ENCODE measurements at places on chromosomes 11 and 22.
A peak's percentile ranks its signal among the peaks of the same experiment; 100 is the strongest.

DNA sequence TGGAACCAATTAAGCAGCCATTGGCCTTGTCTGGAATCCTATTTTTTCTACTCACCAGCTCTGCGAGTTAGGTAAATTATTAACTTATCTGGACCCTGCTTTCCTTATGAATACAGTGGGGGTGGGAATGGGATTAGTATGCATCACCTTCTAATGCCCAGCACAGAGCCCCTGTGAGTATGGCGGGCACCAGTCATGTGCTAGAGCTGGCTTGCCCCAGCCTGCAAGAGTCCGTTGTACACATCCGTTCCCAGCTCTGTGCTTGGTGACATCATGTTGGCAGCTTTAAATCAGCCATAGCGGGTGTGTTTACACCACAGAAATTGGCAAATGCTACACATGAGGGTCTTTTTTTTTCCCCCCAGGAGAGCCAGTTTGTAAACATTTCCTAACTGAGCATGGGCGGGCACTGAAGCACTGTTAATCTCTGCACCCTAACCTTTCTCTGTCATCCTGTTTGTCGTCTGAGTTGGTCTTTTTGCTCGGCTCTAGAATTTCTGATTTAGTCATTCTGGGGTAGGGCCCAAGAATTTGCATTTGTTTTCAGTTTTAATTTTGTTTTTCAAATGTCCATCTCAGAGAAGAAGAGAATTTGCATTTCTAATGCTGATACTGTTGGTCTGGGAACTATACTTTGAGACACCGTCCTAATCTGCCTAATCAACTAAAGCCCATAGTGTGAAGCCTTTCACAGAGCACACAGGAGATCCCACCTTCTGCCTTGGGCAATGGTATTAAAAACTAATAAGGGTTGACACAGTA, 130.3 kb upstream of the TBCEL start:
- DNase-seq, result no peak

DNA sequence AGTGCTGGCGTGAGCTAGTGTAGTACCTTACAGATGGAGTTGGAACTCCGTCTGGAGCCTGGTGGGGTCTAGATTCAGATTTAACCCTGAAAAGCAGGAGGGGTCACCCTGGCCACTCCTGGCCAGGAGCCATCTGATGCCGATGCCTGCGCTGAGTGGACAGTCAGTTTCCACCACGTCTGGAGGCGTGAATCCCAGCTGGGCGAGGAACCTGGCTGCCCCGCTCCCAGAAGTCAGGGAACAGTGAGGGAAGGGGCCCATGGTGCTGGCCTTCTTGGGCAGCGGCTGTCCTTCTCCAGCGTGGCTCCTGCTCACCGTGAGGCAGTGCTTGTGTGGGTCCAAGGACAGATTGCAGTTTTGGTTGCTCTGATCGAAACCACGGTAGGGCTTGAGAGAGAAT, 76.3 kb downstream of the PARVB start:
- DNase-seq, result no peak

GRCh38 chr11:23789938-23790371, 706.9 kb upstream of the LUZP2 start:
- DNase-seq, result no peak

GRCh38 chr11:69377953-69378302, 84.0 kb downstream of the MYEOV start:
- DNase-seq, result no peak

DNA sequence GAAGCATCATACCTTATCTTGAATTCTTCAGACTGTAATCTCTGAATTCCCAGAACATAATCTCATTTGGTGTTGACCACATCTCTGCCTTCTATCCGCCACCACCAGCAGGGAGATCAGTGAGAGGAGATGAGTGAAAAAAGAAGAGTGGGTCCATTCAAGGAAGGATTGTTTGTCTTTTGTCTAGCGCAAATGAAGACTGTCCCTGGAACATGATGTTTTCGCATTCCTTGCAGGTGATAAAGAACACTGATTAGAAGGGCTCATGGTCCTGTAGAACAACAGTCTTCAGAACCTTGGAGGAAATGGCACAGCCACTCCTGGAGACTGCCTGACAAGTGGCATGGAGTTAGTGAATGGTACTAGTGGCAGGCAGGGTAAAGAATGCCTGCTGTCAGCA, 869.6 kb downstream of the JRKL start:
- no peak for DNase-seq

DNA sequence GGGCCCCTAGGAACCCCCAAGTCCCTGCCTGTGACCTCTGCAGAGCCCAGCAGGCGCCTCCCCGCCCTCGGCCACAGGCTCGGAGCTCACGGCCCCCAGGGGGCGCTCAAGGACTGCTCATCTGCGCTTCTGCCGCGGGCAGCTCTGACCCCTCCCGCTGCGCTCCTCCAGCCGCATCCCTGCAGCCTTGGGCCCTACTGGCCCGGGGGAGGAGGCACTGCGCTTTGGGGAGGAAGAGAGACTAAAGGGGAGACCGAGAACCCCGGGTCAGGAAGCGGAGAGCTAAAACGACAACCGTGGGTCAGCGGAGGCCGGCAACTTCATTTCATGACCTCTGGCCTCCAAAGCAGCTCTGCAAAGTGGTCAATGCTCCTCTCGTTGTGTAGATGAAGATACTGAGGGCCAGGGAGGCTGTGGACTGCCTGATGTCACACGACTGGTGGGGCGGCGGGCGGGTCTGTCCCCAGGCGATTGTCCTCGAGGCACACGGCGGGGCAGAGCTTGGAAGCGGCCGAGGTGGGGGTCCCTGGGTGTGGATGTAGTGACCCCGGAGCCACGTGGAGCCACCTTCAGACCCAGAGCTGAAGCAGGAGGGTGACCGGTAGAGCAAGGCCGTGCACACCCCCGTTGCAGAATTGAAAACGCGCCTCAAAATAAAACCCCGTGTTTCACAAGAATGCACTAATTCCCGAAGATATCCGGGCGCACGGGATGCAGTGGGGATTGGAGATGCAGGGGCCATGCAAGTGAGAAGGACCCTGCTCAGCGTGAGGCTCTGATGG, 2.7 kb upstream of the KRTAP5-6 start:
- peak; percentile 80 for DNase-seq

- no peak for DNase-seq
Observed at GRCh38 chr11:35787013-35787504, 124.5 kb downstream of the TRIM44 start.

DNA sequence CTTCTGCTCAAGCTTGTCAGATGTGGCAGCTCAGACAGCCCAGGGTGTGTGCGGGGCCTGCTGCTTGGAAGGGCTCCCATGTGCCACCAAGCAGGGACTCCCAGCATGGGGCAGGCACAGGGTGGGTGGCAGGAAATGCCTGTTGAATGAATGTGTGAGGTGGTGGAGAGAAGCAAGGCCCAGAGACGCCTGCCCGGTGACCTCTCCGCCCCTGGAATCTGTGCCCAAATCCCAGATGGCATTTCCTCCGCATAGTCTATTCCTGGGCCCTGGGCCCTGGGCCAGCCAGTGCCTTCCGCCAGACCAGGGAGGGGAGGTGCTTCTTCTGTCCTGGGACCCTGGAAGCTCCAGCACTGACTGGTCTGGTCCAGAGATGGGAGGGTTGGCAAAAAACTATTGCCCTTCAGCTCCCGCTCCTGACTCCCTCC, 3.7 kb downstream of the CST6 start:
- DNase-seq, result no peak

GRCh38 chr11:115691030-115691429, 186.8 kb upstream of the CADM1 start:
- DNase-seq, result no peak

- no peak for DNase-seq
Observed at GRCh38 chr11:94802501-94802900, 34.3 kb downstream of the AMOTL1 start.

DNA sequence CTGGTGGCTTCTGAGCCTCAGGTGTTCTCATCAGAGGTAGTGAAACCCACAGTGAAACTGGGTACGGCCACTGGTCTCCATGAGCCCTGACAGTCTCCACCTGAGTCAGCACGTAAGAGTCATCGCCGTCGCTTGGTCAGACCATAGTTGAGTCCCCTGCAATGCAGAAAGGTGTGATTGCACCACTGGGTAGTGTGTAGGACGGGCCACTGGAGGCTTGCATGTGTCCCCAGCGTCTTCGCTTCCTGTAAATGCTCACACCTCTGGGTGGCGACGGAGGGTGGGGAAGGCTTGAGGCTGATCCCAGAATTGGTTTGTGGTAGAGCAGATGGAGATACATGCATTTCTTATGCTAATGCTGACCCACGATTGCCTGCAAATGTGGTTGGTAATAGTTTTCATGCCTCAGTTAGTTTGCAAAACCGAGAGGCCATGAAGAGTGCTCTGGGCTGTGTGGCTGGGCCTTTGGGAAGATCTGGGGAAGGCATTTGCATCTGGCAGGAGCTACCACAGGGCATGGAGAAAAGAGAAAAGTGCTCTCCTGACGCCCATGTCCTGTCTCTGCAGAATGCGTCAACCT, 26.5 kb downstream of the CTTN start:
- DNase-seq, result no peak

GRCh38 chr22:49235463-49236300, 592.0 kb downstream of the BRD1 start:
- peak; percentile 28 for DNase-seq

DNA sequence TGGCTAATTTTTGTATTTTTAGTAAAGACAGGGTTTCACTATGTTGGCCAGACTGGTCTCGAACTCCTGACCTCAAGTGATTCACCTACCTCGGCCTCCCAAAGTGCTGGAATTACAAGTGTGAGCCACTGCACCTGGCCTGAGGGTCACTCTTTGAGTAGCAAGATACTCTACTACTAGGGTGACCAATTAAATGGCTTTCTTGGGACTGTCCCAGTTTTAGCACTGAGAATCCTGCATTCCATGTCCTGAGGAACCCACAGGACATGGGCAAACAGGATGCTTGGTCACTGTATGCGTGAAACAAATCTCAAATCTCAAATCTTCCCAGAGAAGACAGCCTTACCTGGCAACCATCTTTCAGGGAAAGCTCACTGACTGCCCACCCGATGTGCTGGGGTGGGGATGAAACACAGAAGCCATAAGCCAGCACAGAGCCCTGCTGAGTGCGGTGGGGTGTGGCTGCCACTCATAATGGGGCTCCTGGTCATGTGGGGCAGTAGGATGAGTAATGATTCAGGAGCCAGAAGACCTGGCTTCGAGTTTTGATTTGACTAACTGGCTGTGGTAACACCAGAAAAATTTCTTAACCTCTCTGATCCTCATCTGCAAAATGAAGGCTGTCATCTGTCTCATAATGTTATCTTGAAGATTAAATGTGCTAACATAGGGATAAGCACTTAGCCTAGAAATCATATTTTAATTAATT, 11.5 kb downstream of the CLMP start:
- DNase-seq, result no peak

GRCh38 chr22:37581504-37581903, 1.6 kb upstream of the LGALS2 start:
- DNase-seq, result no peak

DNA sequence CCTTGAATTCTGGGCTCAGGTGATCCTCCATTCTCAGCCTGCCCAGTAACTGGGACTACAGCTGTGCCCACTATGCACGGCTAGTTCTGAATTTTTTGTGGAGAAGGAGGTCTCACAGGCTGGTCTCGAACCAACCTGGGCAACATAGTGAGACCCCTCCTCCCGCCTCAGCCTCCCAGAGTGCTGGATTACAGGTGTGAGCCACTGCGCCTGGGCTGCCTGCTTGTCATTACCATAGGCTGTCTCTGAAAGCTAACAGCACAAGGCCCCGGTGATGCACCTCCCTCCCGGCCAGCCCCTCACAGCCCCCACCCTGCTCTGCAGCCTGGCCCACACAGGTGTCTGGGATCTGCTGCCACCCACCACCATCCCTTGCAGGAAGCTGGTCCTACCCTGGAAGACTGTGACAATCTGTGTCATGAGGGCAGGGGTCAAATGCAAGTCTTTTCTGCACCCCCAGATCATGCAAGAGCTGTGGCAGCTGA, 82.4 kb downstream of the DGCR2 start:
- no peak for DNase-seq
